ENCODE measurements at places on chromosomes 5 and 9.

DNA sequence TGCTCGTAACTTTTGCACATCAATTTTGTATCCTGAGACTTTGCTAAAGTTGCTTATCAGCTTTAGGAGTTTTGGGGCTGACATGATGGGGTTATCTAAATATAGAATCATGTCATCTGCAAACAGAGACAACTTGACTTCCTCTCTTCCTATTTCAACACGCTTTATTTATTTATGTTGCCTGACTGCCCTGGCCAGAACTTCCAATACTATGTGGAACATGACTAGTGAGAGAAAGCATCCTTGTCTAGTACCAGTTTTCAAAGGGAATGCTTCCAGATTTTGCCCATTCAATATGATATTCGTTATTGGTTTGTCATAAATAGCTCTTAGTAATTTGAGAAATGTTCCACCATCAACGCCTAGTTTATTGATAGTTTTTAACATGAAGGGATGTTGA, 65.4 kb upstream of the CDH12 start:
- DNase-seq, result no peak

DNA sequence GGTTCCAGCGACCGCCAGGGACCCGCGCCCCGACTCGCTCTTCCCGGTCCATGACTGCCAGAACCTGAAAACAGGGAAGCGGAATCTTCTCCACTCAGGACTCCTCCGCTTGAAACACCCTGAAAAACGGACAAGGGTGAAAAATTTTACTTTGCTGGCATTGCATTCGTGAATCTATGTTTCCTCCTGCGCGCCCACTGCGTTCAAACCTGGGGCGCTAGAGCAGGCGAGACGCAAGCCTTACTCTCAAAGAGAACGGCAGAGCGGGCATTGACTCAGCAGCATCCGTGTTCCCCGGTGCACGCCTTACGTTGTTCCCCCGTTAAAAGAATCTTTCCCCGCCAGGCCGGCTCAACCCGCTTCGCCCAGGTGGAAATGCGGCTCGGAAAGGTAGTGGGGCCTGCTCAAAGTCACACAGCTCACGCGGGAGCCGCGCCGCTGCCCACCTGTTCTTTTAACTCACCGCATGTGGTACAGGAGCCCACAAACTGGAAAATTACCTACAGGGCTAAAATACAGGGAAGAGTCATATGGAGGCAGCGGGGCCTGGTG, 999 bp upstream of the DRD1 start:
- DNase-seq, result no peak

- DNase-seq, result no peak
Observed at GRCh38 chr5:146340260-146341081, 1.8 kb downstream of the POU4F3 start.

DNA sequence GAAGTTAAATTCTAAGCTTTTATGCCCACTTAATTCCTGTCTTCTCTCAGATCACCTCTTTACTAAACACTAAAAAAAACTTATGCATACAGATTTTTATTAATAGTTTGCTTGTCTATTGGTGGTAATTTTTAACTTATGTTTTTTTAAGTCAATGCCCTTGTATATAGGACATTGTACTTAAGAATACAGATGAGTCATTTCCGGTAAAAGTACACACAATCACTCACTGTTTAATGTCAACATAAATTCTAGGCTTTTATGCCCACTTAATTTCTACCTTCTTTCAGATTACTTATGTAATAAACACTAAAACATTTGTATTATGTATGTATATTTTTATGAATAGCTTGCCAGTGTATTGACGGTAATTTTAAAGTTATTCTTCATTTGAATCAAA, 872.8 kb upstream of the CDH9 start:
- no peak for DNase-seq

DNA sequence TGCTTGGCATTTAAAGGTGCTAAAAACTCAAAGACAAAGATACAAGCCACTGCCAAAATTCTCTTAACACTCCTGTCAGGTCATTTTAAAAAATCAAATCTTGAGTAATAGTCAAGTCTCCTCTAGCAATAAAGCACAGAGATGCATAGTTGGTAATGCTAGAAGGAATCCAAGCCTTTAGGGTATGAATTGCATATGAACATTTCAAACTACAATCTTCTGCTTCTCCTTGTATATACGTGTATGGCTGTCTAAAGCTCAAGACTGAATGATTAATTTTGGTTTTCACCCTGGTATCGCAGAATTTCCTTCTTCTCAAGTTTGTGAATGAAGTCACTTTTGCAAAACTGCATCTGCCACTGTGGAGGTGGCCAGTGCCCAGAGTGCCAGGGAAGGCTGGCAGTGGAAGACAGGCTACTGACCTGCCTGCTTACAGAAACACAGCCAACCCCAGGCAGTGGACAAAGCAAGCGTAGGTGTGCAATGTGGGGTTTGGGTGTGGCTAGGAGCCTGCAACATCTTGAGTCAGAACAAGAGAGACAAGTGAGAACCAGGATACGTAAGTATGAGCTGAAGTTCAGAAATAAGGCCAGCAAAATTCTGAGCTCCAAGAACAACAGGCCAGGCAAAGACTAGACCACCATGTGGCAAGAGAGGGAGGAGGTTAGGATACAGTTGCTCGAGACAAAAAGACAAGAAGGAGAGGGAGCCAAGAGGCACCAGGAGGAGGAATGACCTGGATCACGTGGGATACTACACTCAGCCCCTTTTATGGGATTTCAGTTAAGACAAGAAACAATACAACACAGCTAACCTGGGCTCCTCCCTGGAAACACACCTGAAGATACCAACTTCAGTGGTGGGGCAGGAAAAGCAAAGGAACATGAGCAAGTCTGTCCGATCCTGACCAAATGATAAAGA, 22.6 kb downstream of the MYO10 start:
- no peak for DNase-seq

Measured in cortex of kidney (tissue), 1 donor.